SW 1271 (cell line): ENCODE measurements at places on chromosomes 13 and 19.
A peak's percentile ranks its signal among the peaks of the same experiment; 100 is the strongest.

- DNase-seq = no peak
Observed at GRCh38 chr13:71780546-71780945, 86.5 kb downstream of the DACH1 start.

DNA sequence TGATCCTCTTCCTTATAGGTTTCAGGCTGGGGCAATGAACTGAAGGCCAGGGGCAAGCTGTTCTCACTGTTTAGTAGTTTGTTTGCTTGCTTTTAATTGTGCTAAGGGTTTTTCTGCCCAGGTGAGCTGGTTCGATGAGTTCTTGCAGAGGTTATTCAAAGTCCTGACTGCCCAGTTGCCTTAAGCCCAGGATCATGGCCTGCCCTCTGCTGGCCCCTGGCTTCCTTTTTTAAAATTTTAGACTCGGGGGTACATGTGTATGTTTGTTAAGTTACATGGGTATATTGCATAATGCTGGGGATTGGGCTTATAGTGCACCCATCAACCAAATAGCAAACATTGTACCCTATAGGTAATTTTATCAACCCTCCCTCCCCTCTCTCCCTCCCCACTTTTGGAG is 65.7 kb downstream of the ZNF536 start:
- DNase-seq = no peak

GRCh38 chr13:20412691-20413355 is 112.8 kb downstream of the CRYL1 start:
- no peak for DNase-seq

GRCh38 chr13:95771905-95772304 is 95.0 kb downstream of the DNAJC3 start:
- no peak for DNase-seq

- DNase-seq = no peak
Observed at GRCh38 chr19:1470305-1471009, 8.6 kb downstream of the C19orf25 start.

DNA sequence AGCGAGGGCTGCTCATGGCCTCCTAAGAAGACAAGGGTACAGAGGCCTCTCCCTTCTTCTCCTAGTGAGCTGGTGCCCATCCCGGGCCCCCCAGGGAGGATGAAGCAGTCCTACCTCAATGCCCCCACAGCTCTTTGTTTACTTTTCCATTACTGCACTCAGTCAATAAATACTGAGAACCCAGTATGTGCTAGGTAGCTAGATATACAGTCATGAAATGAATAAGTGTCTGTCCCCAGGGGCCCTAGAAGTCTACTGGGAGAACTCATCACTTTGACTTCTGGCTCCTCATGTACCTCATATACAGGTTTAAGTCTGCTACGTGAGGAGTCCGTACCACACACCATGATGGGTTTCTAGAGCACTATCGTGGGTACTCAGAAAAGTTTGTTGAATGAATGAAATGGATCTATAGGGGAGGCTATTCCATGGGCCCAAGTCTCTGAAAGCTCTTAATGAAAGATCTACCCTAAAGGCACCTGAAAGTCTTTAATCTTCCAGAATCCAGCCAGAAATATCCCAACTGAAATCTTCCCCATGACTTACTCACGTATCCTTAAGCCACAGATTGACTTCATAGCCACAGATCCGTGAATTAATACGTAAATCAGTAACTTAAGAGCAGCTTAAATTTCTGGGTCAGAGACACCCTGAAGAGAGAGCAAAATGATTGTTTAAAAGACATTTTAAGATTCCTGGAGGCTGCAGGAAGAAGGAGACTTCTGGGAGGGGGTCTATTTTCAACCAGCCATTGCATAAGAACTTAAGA is 51.6 kb upstream of the POMP start:
- no peak for DNase-seq

- DNase-seq = no peak
Observed at GRCh38 chr19:46475986-46476385, 4.6 kb upstream of the PNMA8A start.

DNA sequence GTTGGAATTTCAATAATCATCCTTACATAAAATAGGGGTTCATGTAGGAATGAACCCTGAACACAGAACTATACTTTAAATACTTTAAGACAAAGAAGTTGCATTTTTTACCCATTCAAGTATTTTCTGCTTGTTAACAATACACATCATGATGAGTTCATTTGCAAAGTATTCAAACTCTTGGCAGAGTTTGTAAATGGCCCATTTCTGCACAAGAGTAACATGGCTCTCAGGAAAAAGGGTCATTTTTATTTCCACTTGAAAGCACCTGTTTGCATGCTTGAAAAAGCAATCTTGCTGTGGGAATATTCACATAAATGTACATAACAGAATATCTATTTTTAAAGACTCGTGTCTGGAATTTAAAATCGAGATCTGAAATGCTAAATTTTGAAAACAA is 18.1 kb downstream of the ESD start:
- DNase-seq = no peak

- DNase-seq = no peak
Observed at GRCh38 chr19:30229525-30230174, 142.5 kb upstream of the ZNF536 start.

DNA sequence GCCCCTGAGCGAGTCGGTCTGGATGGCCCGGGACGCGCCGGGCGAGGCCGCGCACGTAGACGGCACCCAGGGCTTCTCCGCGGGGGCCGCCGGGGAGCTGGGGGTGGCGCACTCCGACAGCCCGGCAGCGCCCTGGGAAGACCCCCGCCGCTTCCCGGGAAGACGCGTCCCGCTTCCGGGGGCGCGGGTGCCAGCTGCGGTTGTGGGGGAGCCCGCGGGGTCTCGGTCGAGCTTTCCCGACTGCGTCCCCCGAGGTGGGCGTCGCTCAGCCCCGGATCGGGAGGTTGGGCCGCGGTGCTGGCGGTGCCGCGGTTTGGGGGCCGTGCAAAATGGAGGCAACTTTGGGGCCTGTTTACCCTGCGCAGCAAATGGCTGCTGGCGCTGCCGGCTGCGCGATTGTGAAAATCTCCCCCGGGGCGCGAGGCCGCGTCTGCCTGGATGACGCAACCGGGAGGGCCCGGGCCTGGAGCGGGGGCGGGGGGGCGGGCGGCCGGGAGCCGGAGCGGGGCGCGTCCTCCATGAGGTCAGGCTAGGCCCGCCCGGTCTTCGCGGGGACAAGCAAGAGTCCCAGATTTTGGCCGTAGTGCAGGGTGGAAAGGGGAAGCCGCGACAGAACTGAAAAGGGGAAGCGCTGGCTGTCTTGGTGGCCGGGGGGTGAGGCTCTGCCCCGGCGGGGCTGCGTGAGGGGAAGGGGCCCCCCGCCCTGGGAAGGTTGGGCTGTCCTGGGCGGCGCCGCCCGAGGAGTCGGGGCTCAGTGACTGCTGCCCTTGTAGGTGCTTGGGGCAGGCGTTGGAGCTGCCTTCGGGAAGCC is 11.3 kb downstream of the PEAK3 start:
- no peak for DNase-seq

DNA sequence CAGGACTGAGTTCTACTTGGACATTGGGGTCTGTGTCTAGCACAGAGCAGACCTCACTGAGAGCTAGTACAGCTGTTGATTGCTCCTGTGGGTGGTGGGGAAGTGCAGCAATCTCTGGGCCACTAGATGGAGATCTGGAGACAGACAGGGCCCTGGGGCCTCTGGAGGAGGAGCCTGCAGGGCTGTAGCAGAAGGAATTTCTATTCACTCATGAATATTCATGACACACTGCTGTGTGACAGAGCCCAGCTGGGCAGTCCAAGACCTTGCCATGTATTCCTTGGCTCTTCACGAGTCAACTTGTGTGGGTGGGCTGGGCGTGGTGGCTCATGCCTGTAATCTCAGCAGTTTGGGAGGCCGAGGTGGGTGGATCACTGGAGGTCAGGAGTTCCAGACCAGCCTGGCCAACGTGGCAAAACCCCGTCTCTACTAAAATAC is 37.5 kb downstream of the SUGP2 start:
- peak; percentile 67 for DNase-seq

DNA sequence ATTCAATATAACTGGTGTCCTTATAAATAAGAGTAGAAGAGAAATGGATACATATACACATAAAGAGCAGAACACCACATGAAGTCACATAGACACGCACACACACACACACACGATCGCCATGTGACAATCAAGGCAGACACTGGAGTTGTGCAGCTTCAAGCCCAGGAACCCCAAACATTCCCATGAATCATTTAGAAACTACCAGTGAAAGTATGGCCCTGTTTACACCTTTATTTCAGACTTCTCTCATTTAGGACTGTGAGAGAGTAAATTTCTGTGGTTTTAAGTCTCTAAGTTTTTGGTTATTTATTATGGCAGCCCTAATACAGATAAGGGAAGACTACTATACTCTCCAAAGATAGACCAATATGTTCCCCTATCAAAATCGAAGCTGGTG is 20.4 kb upstream of the TNFSF13B start:
- no peak for DNase-seq

- peak; percentile 45 for DNase-seq
Observed at GRCh38 chr19:12880551-12881171, 588 bp downstream of the DNASE2 start.

- no peak for DNase-seq
Observed at GRCh38 chr19:51166846-51167490, 24.9 kb downstream of the SIGLEC7 start.

- DNase-seq = no peak
Observed at GRCh38 chr13:74132776-74133656, 1.2 kb downstream of the KLF12 start.

- DNase-seq = no peak
Observed at GRCh38 chr13:28955264-28955966, 135.3 kb downstream of the MTUS2 start.

- no peak for DNase-seq
Observed at GRCh38 chr13:48278806-48279205, 24.7 kb upstream of the RB1 start.

GRCh38 chr13:98044301-98044700 is 90.8 kb downstream of the IPO5 start:
- no peak for DNase-seq

GRCh38 chr13:28140433-28141125 is 2.2 kb downstream of the PAN3 start:
- DNase-seq = no peak

GRCh38 chr19:40286971-40287421 is 1.9 kb upstream of the AKT2 start:
- DNase-seq = no peak

DNA sequence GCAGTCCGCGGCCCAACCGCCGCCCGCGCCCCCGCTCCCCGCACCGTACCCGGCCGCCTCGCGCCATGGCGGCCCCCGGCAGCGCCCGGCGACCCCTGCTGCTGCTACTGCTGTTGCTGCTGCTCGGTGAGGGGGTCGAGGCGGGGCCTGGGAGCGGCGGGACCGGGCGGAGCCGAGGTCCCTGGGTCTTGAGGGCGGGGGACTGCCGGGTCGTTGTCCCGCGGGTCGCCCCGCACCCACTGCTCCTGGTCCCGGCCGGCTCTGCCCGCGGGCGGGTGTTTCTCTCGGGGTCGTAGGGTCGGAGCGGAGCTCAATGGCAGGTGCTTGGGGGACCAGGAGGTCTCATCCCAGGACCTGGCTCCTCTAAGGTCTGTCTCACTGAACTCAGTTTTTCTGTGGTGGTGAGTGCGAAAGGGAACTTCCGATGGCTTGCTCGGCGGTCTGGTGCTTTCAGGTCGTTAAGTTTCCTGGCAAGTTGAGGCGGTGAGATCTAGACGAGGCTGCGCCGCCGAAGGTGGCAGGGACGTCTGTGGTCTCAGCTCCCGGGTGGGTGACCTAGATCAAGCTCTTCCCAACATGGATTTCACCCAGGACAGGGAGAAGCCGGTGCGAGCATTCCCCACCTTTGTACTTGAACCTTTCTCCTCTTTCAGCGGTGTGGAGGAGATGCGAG is 467 bp downstream of the LAMP1 start:
- no peak for DNase-seq

GRCh38 chr19:12790628-12791344 is 500 bp upstream of the JUNB start:
- no peak for DNase-seq

DNA sequence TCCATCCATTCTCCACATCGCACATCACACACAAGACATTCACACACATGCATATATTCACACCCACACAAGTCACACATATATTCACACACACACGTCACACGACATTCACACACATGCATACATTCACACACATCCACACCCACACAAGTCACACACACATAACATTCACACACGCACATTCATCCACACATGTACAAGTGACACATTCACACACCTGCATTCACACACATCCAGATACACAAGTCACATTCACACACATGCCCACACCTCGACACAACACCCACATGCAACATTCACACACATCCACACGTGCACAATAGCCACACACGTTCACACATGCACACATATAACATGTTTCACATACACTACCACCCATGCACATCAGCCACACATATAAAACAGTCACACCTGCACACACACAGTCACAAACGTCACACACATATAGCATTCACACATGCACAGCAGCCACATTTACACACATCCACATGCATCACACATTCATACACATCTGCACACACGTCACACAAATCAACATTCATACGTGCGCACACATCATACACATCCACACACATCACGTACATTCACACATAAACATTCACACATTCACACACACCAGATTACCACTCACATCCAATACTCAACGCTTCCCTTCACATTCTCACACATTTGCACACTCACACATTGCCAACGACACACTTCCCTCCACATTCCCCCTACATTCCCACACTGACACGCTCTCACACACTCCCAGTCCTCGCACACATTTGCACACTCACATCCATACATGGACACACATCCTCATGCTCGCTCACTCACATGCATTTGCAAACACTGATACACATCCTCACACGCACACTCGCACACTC is 41.0 kb downstream of the ANKRD10 start:
- DNase-seq = no peak

DNA sequence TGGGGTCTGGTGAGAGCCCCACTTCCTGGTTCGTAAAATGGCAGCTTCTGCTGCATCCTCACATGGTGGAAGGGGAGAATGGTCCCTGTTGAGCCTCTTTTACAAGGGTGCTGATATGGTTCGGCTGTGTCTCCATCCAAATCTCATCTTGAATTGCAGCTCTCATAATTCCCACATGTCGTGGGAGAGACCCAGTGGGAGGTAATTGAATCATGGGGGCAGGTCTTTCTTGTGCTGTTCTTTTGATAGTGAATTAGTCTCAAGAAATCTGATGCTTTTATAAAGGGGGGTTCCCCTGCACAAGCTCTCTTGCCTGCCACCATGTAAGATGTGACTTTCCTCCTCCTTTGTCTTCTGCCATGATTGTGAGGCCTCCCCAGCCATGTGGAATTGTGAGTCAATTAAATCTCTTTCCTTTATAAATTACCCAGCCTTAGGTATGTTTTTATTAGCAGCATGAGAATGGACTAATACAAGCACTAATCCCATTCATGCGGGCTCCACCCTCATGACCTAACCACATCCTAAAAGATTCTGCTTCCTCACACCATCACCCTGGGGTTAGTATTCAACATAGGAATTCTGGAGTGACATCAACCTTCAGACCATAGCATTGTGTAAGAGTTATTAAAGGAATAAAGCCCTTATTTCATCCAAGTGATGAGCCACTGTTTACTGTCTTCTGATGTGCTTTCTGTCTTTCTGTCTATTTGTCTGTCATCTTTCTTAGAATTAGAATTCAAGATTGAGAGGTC is 159.0 kb upstream of the IRS2 start:
- DNase-seq = no peak
